ENCODE measurements at places on chromosomes 1 and 21.

- no peak for DNase-seq
Measured at GRCh38 chr1:94926126-94926914, 590 bp downstream of the CNN3 start.

DNA sequence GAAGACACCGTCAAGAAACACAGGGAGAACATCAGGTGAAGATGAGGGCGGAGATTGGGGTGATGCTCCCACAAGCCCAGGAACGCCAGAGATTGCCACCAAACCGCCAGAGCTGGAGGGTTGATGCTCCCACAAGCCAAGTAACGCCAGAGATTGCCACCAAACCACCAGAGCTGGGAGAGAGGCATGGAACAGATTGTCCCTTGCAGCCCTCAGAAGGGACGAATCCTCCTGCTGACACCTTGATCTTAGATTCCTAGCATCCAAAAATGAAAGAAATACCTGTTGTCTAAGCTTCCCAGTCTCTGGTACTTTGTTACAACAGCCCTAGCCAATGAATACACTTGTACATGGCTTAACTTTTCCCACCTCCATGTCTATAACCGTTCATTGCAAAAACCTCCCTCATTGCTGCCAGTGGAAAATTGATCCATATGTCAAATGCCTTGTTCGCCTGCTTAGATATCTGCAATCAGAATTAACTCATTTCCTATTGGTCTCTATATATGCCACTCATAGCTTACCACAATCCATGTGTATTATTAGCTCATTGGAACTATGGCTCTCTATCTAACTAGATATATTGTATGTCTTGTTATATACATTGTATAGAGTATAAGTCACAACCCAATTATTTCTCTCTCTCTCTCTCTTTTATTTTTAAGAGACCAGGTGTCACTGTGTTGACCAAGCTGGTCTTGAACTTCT lies 127.4 kb downstream of the ADSS2 start:
- no peak for DNase-seq

- DNase-seq = no peak
Measured at GRCh38 chr1:102241431-102242338, 245.0 kb upstream of the OLFM3 start.

- no peak for DNase-seq
Measured at GRCh38 chr1:21468599-21468998, 28.7 kb downstream of the NBPF3 start.

DNA sequence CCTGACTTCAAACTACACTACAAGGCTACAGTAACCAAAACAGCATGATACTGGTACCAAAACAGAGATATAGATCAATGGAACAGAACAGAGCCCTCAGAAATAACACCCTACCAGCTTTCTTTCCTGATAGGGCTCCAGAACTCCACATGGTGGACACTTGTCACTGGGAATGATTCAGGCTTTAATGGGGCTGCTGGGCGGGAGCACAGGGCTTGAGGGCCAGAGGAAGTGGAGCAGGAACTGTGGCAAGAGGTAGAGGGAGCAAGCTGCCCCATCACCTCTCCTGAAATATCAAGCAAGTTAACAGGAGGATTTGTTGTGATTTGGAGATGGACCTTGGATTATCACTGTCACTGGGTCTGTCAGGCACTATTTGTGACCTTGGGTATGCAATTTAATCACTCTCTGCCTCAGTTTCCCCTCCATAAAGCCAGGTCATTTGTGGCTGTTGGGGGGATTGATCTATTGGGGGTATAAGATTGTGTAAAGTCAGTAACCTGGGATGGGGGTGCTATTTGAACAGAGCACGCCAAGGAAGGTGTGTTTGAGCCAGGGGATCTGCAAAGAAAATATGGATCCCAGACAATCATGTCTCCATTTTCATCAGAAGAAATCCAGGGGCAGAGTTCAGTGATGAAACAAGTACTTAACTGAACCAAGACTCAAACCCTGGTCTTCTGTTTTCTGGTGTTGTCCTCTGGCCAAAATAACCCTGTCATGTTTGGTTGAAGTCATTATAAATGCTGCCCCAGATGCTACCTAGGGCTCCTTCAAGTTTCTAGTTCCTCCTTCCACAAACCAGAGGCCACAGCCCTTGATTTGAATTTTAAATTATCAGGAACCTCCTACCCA lies 25.2 kb downstream of the ETS2 start:
- no peak for DNase-seq

- no peak for DNase-seq
Measured at GRCh38 chr1:172938681-172939080, 112.1 kb downstream of the TNFSF18 start.

GRCh38 chr1:53662951-53663350 lies 76.0 kb downstream of the GLIS1 start:
- no peak for DNase-seq

- no peak for DNase-seq
Measured at GRCh38 chr21:46001821-46002681, 20.5 kb downstream of the COL6A1 start.

DNA sequence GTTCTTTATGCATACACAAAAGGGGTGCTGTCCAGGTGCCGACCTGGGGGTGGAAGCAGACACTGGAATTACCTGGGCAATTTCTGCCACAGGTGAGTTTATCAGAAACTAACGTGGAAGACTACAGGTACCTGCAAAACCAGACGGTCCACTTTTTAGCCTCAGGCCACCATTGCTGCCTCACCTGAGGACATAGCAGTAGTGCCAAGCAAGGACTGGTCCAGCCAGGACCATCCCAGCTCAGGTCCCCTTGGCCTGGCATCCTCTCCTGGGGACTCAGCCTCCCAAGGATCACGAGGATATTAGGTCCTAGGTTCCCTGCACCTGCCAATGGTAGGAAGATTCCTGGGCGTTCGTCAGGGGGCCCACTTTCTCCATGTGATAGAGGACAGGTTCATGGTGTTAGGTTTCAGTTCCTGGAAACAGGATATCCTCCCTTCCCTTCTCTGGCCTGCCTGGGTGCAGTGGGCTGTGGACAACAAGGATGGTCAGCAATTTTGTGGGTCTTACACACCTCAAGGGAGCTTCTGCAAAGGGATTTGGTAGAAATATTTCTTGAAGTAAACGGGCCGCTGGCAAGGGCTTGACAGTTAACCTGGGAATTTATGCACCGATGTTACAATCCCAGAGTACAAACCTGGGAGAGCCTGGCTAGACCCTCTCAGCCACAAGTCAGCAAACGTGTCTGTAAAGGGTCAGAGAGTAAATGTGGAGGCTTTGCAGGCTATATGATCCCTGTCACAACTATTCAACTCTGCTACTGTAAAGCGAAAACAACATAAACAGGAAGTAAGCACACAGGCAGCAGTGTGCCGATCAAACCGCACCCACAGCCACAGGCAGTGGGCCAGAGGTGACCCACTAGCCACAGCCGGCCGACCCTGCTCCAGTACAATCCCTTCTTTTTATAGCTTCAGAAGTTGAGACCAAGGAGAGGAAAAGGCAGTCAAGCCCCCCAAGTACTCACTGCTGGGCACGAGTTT lies 71.4 kb upstream of the RAB4A start:
- no peak for DNase-seq

- DNase-seq = no peak
Measured at GRCh38 chr1:51491166-51491981, 27.7 kb downstream of the EPS15 start.

DNA sequence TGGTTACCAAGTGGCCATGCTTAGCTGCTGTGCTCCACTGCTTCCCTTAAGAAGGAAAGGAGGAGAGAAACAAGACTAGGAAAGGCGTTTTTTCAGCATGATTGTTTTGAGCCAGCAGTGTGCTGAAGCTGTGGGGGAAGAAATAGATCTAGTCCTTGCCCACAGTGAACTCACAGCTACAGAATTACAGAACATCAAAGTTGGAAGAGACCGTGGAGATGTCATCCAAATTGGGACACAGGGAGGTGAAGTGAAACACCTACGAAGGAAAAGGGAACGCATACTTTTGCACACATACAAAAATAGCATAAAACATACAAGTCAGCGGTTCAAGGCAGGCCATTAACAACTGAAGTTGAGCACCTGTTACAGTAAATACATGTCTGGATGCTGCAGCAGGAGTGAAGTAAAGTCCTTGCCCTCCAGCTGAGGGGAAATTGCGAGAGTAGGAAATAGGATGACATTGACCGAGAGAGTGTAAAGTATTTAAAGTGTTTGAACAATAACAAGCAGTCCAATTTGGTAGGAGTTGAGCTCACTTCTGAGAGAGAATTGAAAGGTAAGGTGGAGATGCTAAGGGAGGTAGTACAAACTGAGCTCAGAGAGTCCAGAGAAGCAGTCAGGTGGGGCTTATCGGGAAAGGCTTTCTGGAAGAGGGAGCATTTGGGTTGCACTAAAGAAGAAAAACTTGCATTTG lies 55.1 kb downstream of the KIRREL1 start:
- DNase-seq = no peak

DNA sequence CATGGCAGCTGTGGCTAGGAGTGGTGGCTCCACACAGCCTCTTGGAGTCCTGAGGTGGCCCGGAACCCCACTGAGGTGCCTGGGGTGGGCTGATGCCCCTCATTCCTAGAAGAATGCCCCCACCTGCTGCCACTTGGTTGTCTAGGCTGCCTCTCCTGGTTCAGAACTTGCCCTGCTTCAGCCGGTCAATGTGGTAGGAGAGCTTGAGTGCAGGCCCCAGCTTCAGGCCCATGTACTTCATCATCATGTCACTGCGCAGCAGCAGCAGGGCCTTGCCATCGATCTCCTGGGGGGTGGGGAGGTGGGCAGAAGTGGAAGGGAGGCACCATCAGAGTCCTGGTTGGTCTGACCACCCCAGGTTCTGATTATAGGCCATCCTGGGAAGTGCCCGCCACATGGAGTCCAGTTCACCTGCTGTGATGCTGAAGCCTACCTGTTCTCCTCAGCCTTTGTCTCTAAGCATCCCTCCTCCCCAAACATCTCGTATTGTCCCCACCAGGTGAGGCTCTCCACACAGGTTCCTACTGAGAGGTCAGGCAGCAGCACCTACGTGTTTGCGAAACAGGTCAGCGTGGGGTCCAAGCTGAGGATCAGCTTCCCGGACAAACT lies 6.6 kb upstream of the SLFNL1 start:
- DNase-seq = no peak

Measured in HFF-Myc (cell line).